Mucosa of descending colon (tissue), 3 donors: ENCODE measurements at places on chromosomes 12 and 14. TPM values are rescaled to one million over a fixed set of nuclear protein-coding genes. Genes with fewer than 3 reads are reported as not detected.

- DNase-seq = no peak
Measured at GRCh38 chr12:27282754-27283153, 38.7 kb downstream of the STK38L start.

DNA sequence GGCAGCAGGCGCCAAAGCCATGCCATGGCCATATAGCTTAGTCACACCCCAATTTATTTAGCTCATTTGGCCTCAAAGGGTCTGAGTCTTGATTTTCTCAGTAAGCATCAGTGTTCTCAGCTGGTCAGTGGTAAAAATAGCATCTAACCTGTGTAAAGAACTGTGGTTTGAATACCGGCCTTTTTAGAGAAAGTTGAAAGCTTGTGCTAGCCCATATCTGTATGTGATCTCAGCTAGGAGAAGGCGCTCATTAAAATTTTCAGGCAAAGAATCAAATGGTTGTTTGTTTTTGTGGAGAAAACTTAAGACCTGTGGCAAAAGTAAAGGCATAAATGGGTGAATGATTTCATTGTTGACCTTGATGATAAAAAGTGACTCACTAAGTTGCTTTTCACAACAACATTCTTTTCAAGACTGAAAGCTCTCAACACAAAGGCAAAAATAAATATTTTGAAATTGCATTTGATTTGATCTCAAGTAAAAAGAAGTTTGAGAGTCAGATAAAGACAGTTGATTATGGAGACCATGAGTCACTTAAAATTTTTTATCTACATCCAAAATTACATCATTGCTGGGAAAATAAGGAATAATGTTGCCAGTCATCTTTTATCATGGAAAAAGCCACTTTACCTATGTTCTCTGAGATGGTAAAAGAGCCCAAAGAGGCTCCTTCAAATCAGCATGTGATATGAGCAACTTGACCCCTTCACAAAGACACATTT lies 128.5 kb upstream of the RGS6 start:
- no peak for DNase-seq

GRCh38 chr12:46787496-46788055 lies 38.2 kb downstream of the SLC38A4 start:
- no peak for DNase-seq

C12orf50 gene
- 0.06 TPM for total RNA-seq

DNA sequence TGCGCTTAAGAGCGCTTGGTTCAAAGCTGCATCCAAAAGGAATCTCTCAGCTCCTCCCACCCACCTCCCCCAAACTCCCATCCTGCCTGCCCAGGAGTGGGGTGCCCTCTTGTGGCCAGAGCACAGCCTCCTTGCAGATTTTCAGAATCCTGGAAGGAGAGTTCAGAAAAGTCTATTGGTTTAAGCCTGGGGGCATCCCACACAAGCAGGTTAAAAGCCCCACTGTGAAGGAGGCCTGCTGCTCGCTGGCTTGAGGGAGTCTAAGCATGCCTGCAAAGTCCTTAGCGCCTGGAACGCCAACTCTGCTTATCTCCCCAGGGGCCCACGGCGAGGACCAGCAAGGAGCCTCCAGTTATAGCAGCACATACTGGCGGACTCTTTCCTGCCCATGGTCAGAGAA lies 297.1 kb downstream of the KSR2 start:
- peak; percentile 40 for DNase-seq

OAS3 gene
- 14.8 TPM for total RNA-seq

DNA sequence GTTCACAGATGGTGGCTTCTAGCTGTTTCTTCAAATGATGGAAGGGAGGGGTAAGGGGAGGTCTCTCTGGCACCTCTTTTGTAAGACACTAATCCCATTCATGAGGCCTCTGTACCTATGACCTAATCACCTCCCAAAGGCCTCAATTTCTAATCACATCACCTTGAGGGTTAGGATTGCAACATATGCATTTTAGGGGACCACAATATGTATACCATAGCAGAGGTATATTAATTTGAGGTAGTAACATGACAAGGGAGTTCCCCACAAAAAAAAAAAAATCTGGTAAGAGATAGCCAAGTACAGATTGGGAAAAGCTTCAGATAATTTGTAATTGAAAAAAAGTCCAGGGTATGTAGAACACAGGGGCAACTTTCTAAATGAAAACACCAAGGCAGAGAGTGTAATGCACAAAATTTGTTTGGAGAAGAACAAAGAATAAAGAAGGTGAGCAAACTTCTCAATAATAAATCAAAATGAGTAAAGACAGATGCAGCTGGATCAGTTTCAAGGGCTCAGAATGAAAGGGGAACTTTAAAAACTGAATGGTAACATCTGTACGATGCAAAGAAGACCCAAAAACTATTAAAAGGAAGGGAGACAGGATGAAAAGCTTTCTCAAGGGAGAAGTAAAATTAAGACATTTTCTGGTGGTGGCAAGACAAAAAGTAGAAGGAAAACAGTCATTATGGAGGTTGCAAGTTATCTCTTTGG lies 125.5 kb upstream of the DCN start:
- DNase-seq = no peak

AQP2 gene
- not detected for total RNA-seq
